ENCODE measurements at places on chromosomes 11 and 22. TPM values are rescaled to one million over a fixed set of nuclear protein-coding genes. Genes with fewer than 3 reads are reported as not detected.

SLC6A5 gene
- total RNA-seq = not detected

ADM gene
- 226 TPM for total RNA-seq

HEPHL1 gene
- total RNA-seq = not detected

MPEG1 gene
- not detected for total RNA-seq

ELMOD1 gene
- 0.20 TPM for total RNA-seq

IGLL5 gene
- total RNA-seq = not detected

VPS37C gene
- 16.6 TPM for total RNA-seq

GUCY1A2 gene
- total RNA-seq = 0.16 TPM

PRRG4 gene
- total RNA-seq = not detected

CASP12 gene
- total RNA-seq = not detected

PANX2 gene
- 1.2 TPM for total RNA-seq

LINC01488 gene
- not detected for total RNA-seq

CLMP gene
- total RNA-seq = 140 TPM

OR5M11 gene
- total RNA-seq = not detected

RAG2 gene
- not detected for total RNA-seq

ACRV1 gene
- total RNA-seq = not detected

OR51E2 gene
- total RNA-seq = 0.09 TPM

USH1C gene
- not detected for total RNA-seq

FOLH1 gene
- total RNA-seq = not detected

JHY gene
- 5.7 TPM for total RNA-seq

ASRGL1 gene
- 0.50 TPM for total RNA-seq

MED15 gene
- total RNA-seq = 125 TPM

DTX4 gene
- 3.8 TPM for total RNA-seq

MRGPRF gene
- 60.6 TPM for total RNA-seq

TMEM121B gene
- 0.20 TPM for total RNA-seq

C11orf91 gene
- total RNA-seq = 0.39 TPM

RNH1 gene
- 250 TPM for total RNA-seq

OR5T1 gene
- not detected for total RNA-seq

OR51B2 gene
- total RNA-seq = not detected

PGA3 gene
- total RNA-seq = 0.24 TPM

C11orf42 gene
- not detected for total RNA-seq

KRTAP5-9 gene
- not detected for total RNA-seq

MS4A4A gene
- total RNA-seq = not detected

RTN3 gene
- 132 TPM for total RNA-seq

GNG3 gene
- not detected for total RNA-seq

MUC5AC gene
- not detected for total RNA-seq

OR8B8 gene
- total RNA-seq = not detected

SLC22A24 gene
- total RNA-seq = not detected

MS4A8 gene
- not detected for total RNA-seq

DRD2 gene
- not detected for total RNA-seq

ESAM gene
- total RNA-seq = not detected

DUSP8 gene
- total RNA-seq = 0.60 TPM

RTN4RL2 gene
- total RNA-seq = 0.40 TPM

MISFA gene
- 2.2 TPM for total RNA-seq

RFPL1 gene
- total RNA-seq = not detected

SPINDOC gene
- total RNA-seq = 28.0 TPM

ALX4 gene
- 0.09 TPM for total RNA-seq

FBXO7 gene
- 78.5 TPM for total RNA-seq

APOA5 gene
- not detected for total RNA-seq

HTR3B gene
- total RNA-seq = not detected

LRRC55 gene
- total RNA-seq = not detected

ELFN2 gene
- total RNA-seq = 6.6 TPM

EFCAB6 gene
- 0.43 TPM for total RNA-seq

YIF1A gene
- 154 TPM for total RNA-seq

ABCC8 gene
- not detected for total RNA-seq

Data from HFFc6 (cell line).